EH (cell line): ENCODE measurements at places on chromosomes 3 and 15.

DNA sequence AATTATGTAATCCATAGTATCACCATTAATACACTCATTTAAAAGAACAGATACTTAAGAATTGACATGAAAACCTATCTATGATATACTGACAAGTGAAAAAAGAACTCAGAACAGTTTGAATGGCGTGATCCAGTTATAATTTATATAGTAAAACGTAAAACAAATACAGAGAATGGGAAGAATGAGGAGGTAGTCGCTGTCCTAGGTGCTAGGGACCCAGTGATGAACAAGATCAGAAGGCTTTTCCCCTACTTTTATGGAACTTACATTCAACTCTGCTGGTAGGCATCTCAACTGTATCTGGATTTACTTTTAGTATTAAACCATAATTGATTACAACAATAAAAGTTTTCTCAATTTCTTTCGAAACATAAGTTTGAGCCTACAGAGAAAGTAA, 31.8 kb downstream of the GSK3B start:
- peak; percentile 14 for DNase-seq

DNA sequence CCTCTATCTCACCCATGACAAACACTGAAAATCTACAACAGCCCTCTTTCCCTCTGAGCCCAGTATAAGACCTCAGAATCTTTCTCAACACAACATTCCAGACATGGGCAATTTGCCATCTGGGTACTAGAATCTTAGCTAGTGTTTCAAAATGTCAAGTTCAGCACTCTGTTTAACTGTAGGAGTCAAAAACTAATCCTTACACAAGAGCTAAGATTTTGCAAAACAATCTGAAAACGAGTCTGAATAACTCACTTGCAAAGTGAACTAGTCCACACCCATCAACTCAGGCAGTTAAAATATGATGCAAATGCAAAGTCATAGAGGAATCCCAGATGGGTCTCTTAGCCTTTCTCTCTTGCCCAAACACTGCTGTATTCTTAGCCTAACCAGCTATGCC, 67.8 kb downstream of the GPR176 start:
- DNase-seq: peak; percentile 83

DNA sequence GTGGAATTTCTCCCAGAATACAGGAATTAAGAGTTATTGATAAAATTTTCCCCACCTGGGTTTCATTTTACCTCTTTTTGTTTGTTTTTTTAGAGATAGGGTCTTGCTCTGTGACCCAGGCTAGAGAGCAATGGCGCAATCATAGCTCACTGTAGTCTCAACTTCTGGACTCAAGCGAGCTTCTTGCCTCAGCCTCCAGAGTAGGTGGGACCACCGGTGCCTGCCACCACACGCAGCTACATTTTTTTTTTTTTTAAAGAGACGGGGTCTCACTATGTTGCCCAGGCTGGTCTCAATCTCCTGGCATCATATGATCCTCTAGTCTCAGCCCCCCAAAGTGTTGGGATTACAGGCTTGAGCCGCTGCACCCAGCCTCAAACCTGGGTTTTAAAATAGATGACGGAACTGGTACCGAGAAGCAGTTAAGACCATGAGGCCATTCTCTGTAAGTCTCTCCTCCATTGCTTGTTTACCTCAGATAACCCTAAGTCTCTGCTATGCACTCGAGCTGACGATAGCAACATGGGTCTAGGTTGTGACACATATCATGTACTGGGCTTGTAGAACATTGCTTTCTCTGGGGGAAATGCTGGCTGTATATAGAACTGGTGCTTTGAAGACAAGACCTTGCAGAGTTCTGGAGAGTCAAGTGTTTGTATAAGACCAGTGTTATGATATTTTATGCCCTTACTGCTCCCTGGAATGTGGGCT, 16.4 kb downstream of the ETV5 start:
- DNase-seq: no peak

GRCh38 chr15:70079888-70080287, 17.8 kb downstream of the TLE3 start:
- DNase-seq: no peak

- DNase-seq: no peak
These were observed 583.8 kb upstream of the ZNF717 start for GRCh38 chr3:76369170-76369569.

DNA sequence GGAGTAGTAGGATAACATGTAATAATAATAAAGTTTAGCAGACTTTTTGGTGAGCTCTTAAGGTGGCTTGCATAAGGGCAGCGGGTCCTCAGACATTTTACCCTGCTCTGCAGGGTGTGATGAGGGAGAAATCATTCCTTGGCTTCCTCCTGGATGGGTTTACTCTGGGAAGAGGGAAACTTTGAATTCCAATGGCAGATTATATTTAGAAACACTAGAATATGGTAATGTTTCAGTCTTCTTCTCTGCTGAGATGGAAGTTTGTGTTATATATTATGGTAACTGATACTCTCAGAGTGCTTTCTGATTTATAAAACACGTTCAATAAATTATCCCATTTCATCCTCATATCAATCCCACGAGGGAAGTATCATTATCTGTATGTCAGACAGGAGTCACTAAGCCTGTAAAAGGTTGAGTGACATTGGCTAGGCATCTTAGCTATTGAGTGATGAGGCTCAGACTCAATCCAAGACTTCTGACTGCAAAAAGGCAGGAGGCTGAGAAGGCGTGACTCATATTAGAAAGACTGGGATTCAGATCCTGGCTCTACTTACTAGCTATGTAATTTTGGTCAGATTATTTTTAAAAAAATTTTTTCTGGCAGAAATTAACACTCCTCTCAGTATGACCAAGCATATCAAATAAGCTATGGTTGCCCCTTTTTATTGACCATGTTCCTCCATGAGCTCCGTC, 19.3 kb downstream of the PDIA5 start:
- DNase-seq: no peak

- peak; percentile 4 for DNase-seq
These were observed 126.8 kb upstream of the GOLGA6L4 start for GRCh38 chr15:84108728-84109127.

DNA sequence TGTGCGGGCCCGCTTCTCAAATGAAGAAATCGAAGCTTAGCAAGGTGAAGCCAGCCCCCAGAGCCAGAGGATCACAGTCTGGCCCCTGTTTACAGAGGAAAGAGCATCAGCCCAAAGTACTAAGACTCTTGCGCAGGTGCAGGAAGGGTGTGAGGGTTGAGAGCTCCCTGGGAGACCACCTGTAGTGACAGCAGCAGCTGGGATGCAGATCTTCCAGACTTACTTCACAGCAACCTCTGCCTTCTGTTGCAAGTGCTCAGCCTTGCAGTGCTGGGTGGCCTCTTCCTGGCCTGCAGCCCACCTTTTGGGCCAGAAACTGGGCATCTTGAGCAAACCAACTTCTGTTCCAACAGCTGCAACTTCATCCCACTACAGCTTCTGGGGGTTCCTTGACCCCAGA, 19.7 kb downstream of the SPATA12 start:
- no peak for DNase-seq

DNA sequence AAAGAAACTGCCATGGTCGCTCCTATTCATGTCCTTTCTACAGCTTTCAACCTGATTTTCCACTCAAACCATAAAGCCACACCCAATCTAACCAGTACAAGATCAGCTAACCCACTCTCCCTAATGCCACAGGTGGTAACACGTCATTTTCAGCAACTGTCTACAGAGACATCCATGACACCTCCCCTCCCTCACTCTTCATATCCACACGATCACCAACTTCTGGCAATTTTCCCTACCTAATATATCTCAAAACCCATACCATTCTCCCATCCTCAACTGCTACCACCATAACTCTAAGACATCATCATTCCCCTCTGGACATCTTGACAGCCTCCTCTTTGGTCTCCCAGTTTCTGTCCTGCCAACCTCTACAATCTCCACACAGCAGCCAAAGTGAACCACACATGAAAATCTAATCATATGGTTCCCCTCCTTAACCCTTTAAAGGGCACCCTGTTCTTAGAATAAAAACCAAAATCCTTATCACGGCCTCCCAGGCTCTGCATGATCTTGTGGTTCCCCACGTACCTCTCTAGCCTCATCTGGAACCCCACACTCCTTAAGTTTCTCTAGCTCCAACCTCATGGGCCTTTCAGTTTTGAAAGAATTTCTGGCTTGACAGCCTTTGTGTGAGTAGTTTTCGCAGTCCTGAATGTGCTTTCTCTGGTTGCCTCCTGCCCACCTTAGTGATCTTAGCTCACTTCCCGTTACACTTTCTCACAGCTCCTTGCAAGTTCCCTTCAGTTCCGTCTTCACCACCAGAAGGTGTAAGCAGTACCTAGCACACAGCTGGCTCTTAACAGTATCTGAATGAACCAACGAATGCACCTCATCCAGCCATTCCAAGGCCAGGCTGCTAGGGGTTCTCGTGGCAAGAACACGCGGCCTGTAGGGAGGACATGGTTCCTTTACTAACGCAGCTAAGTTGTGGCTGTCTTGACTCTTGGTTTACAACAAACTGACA, 33.4 kb downstream of the SPINK8 start:
- peak; percentile 19 for DNase-seq

DNA sequence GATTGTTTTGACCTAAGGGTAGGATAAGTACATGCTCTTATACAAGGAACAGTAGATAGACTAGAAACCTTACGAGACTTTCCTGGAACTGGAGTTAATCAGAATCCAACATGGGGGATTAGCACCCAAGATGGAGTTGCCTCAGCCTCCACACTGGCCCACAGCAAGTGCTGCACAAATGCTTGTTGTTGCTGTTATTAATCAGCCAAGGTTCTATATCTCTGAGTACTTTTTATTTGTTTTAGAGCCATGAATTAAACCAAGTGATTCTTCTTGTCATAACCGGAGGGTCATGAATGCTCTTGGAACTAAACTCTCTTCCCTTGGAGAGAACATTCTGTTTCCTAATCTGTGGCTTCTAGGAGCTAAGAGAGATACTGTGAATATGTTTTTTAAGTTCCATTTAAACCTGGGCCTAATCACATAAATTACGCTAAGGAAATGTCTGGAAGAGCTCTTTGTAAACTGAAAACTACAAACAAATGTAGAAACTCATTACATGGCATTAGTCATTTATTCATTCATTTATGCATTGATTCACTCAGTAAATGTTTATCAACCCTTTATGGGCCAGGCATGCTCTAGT, 5.7 kb upstream of the IL16 start:
- DNase-seq: no peak

GRCh38 chr3:15635121-15635661, 33.6 kb downstream of the BTD start:
- peak; percentile 95 for DNase-seq

DNA sequence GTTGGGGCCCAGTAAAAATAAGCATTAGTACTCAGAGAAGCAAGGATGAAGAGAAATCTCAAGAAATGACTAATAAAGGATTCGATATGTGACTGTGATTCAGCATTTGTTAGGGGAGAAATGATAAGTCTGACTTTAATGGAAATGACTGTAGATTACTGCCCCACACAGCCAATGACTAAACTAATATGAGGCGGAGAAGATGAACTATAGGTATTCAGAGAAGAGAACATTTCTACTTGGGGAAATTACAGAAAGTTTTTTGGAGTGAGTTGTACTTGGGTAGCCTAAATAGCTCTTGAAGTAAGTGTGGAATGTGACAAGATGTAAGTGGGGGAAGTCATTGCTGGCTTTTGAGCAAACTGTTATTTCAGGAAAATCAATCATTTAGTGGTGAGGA, 380.0 kb downstream of the PDCD6IP start:
- DNase-seq: peak; percentile 40

DNA sequence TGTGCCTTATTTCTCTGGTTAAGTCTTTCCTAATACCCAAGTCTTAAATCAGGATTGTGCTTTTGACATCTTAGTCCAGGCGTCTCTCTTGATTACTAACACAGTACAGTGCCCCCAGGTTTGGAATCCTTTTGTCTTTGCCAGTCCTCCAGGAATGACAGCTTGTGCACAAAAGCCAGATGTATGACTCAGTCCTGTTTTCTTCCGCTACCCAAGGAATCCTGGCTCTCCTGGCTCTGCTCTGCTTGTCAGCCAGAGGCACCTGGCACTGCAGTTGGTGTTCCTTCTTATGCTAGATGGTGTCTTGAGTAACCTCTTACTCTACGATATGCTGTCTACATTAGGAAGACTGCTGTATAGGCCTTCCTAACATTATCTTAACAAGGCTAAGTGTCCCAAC, 728.2 kb upstream of the NECTIN3 start:
- peak; percentile 53 for DNase-seq

DNA sequence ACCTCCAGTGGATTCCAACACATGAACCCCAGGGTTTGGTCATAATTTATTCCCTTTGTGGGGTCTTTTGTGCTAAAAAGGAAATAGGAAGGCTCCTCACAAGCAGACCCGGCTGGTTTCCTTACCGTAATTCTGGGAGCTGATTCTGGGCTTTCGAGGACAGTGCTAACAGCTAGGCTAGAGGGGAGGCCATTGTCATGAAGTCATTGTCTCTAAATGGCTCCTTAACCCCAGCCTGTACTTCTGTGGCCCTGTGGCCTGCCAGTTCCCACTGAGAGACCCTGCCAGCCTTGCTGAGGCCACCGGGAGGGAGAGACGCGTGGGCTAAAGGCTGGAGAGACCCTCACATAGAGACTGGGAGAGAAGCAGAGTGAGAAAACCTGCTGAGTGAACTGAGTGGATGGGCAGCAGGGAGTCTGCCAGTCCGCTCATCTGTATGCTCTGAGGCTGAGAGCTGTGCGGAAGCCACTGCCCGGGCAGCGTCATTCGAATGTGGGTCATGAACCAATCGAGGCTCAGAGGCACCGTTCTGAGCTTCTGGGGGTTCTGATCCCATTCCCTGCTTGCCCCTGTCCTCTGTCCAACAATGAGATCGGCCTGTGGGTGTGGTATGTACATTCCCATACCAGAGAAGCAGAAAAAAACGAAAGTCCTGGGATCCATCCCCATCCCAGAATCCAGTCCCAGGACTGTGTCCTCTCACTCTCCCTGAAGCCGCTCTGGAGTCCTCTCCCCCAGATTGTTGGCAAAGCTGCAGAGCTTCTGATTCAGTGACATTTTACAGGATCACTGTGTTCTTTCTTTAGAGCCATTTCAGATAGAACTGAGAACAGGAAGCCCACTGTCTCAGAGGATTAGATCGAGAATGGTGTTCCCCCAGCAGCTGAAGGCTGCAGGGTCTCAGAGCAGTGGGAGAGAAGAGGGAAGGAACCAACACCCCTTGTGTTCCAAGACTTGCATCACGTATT, 21.3 kb upstream of the DGKG start:
- DNase-seq: no peak

DNA sequence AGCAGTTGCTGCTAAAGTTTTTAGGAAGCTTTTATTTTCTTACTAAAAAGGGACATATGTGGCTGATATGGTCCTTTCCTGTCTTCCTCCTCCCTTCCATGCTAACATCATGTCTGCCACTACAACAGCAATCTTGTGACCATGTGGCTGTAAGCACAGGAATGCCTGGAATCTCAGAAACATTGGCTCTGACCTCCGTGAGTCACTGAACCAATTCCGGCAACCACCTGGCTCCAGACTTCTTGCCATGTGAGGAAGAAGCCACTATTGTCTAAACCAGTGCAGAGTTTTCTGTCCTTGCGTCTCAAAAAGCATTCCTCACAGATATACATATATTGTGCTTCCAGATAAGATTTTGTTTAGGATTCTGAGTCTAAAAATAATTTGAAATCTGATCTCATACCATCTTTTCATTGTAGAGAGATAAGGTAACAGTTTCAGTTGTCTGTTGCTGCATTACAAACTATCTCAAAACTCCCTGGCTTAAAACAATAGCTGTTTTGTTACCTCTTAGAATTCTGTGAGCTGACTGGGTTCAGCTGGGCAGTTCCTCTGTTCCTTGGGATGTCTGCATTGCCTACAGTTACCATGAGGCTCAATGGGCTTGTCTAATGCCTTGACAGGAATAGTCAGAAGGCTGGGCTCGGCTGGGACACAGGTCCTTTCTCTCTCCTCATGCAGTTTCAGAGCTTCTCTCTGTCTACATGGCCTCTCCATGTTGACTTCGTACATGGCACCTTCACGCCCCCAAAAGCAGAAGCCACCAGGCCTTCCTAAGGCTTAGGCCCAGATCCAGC, 77.3 kb upstream of the MAGI1 start:
- DNase-seq: peak; percentile 95

- DNase-seq: no peak
These were observed 54.0 kb downstream of the OTOL1 start for GRCh38 chr3:161550491-161551195.
